ENCODE measurements at places on chromosomes 3 and 15. TPM values are rescaled to one million over a fixed set of nuclear protein-coding genes. Genes with fewer than 3 reads are reported as not detected.

The IL17RD gene
- 3.7 TPM for total RNA-seq

The GRK7 gene
- total RNA-seq = 0.12 TPM

GRCh38 chr15:66994927-66995656 lies 70.3 kb upstream of the SMAD3 start:
- peak; percentile 57 for DNase-seq

The RAD54L2 gene
- 14.3 TPM for total RNA-seq

- peak; percentile 92 for DNase-seq
Measured at GRCh38 chr3:24318677-24319287, 175.9 kb downstream of the THRB start.

The RASL12 gene
- total RNA-seq = not detected

- DNase-seq = no peak
Measured at GRCh38 chr3:183317271-183317670, 64.2 kb downstream of the B3GNT5 start.

Data from PC-3 (cell line).